ENCODE measurements at places on chromosomes 5 and 9. TPM values are rescaled to one million over a fixed set of nuclear protein-coding genes. Genes with fewer than 3 reads are reported as not detected.

The PCDHGB1 gene
- 0.62 TPM for total RNA-seq

The RABGAP1 gene
- total RNA-seq = 43.1 TPM

The MTMR12 gene
- 38.6 TPM for total RNA-seq

The NPR3 gene
- total RNA-seq = 0.37 TPM

The PCDHA1 gene
- not detected for total RNA-seq

The HRCT1 gene
- total RNA-seq = 5.2 TPM

The LRRC19 gene
- not detected for total RNA-seq

The PCDHA9 gene
- total RNA-seq = not detected

The PPP1R26 gene
- total RNA-seq = 11.8 TPM

The SUB1 gene
- 252 TPM for total RNA-seq

- peak; percentile 50 for DNase-seq
Observed at GRCh38 chr5:173327084-173327947, 898 bp downstream of the STC2 start.

DNA sequence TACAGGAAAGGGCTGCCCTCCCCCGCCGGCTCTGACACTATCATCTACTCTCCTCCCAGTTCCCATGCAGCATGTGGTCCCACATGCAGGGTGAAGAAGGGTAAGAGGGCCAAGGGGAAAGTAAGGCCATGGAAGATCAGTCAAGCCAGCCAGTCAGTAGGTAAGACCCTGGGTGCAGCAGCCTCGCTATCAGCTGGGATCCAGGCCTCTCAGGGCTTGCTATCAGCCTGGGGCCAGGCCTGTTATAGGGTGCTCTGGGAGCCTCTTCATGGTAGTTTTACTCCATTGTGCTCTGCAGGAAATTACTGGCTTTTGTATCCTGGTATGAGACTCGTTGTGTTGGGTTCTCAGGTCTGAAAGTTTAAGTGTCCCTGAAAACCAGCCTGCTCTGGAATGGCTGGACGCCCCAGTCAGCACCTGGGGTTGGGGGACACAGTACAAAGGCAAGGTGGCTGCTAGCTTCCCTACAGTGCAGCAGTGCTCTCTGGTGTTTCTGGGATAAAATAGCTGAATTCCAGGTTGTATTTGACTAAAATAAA is 21.4 kb downstream of the SLC22A4 start:
- DNase-seq = no peak

- DNase-seq = no peak
Observed at GRCh38 chr5:150213530-150213929, 23.7 kb downstream of the SLC6A7 start.

- DNase-seq = peak; percentile 20
Observed at GRCh38 chr5:139368613-139369012, 14.5 kb downstream of the SLC23A1 start.

GRCh38 chr9:112925058-112925641 is 34.5 kb upstream of the SLC46A2 start:
- peak; percentile 33 for DNase-seq

GRCh38 chr9:109010746-109011145 is 2.6 kb downstream of the CTNNAL1 start:
- DNase-seq = peak; percentile 91

DNA sequence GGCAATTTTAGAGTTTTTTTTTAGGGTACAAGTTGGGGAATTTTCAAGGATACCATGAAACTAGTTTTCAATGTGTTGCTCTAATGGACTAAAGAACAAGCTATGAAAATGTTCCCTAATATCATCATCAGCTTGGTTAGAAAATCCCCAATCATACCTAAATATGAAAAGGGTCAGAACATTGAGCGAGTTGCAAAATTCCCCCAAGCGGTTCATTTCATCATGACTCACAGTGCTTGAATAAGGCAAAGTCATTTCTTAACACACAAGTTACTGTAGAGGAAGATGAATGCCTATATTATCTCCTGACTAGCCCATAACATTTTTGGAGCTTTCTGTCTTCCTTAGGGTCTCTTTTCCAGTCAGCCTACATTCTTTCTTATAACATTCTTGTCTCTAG is 62.7 kb downstream of the ST8SIA4 start:
- DNase-seq = peak; percentile 47

DNA sequence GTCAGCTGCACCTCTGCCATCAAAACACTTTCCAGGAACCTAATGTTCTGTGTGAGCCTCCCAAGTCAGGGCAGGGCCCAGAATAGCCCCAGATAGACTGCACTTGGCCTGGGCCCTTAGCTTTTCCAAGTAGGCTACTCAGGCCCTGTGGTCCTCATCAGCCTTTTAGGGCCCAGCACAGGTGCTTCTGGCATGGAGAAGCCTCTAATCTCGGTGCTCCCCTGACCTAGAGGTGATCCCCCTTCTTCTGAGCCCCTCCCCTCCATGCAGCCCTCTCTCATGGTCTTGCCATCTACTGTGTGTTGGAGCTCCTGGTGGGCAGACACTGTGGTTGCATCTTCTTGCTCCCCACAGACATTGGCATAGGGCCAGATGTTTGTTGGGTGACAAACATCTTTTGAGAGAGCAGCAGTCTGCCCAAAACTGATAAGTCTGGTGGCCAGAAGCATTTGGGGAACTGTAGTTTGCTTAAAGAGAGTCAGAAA is 28.1 kb downstream of the FRMPD1 start:
- no peak for DNase-seq

DNA sequence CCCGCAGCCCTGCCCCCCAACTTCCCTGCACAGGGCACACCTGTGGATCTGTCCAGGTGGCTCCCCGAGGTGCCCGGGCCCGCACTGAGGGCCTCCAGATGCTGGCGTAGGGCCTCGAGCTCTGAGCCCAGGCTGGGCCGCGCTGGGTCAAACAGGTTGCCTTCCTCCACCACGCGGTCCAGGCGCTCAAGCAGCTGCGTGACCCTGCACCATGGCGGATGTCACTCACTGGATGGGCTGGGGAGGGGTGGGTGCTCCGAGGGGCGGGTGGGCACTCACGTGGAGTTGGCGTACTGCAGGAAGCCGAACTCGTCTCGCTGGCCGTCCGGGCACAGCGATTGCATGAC is 5.4 kb downstream of the ABCA2 start:
- no peak for DNase-seq

DNA sequence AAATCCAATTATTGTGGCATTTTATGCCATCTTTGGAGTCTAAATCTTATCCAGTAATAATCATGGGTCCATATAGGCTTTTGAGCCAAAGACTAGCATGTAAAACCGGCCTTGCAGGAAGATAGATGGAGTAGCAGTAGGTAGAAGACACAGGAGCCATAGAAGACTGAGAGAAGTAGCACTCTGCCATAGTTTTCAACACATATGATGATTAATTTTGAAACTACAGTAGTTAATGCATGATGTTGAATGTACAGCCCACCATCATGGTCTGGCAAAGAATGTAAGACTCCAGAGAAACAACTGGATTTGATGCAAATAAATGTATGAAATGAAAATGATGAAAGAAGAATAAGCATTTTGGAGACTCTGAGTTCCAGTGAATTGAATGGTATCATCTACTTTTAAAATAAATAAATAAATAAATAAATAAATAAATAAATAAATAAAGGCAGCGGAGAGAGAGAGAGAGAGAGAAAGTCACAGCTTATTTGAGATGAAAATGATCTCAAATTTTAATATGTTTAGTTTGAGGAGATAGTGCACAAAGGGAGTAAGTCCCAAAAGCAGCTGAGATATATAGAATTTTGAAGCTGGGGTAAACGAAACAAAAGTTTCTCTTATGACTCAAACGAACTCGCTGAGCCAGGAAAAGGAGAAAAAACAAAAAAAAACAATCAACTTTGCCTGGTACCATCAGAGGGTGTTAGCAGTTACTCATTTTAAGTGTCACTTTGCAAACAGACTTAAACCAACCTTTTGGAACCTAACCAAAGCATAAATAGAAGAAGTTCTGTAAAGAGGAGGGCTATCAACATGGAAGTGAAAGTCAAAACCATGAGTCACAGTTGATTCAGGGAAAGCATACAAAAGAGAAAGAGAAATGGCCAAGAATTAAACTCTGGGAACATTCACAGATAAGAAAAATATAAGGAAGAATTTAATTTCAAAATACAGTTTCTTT is 388.7 kb downstream of the CETN3 start:
- peak; percentile 88 for DNase-seq

GRCh38 chr5:52708463-52708862 is 79.3 kb upstream of the ITGA1 start:
- DNase-seq = peak; percentile 21

DNA sequence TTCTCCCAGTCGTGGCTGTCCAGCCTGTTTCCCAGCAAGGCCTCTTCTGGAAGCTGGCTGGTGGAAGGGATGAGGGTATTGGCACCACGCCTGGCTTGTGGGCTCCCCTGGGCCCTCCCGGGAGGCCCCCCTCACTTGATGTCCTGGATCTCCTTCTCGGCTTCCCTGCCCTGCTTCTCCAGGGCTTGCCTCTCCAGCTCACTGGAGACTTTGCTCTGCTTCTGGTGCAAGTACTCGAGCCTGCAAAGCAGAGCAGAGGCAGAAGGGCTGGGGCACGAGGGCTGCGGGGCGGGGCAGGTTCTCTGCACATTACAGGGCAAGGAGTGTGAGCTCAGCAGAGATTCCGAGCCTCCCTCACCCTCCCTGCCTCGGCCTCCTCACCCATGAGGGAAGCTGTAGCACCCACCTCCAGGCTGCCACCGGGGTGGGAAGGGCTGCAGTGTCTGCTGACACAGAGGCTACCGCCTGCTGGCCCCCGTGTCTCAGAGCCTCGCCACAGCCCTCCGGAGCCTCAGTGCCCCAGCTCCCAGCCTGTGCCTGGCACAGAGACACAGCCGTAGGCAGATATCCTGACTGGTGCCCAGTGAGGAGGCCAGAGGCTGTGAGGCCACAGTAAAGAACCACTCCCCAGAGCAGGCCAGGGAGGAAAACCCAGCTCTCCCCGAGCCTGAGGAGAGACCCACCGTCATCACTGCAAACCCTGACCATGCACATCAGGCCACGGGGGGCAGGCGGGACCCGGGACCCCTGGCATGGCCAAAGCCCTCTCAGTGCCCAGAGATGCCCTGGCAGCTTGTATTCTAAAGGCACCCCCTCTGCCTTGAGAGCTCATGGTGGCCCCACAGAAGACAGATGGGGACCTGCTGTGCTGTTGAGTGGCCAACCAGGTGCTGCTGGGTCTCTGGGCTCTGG is 7.2 kb downstream of the SNAPC4 start:
- no peak for DNase-seq

DNA sequence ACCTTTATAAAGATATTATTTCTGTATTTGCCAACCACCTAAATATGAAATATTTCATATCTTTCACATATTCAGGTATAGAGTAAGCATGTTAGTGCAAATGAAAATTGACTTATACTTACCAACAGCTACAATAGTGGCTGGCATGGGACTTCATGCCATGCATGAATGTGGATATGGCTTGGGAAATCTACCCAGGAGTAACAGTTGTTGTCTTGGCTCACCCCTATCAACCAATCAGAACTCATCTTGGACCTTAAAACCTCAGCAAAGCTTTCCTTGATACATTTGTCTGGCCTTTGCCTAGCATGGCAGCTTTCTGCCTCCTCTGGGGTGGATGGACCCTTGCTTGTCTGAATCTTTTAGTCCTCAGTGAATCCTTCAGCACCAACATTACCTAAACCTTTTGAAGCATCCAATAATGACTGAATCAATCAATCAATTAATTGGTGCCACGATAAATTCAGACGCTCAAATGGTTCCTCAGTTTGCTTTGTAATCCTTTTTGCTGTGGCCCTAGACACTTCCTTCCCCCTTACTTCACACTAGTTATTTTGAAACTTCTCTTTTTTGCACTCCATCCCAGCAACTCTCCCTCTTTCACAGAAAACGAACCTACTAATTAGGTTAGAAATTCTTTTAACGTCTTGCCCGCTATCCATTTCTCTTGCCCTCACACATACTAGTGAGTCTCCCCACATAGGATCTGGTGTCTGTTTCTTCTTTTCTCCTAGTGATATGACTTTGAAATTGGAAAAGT is 132.3 kb upstream of the ZNF608 start:
- DNase-seq = no peak

GRCh38 chr5:57608542-57608941 is 125.9 kb upstream of the ACTBL2 start:
- no peak for DNase-seq

All from endothelial cell of umbilical vein (primary cell).